WTC11 (cell line): ENCODE measurements at places on chromosomes 16 and 17.
A peak's percentile ranks its signal among the peaks of the same experiment; 100 is the strongest.

- DNase-seq = no peak
These were observed 28.2 kb downstream of the USP31 start for GRCh38 chr16:23121024-23121423.

- no peak for DNase-seq
These were observed 15.9 kb upstream of the SMG1 start for GRCh38 chr16:18942061-18942460.

DNA sequence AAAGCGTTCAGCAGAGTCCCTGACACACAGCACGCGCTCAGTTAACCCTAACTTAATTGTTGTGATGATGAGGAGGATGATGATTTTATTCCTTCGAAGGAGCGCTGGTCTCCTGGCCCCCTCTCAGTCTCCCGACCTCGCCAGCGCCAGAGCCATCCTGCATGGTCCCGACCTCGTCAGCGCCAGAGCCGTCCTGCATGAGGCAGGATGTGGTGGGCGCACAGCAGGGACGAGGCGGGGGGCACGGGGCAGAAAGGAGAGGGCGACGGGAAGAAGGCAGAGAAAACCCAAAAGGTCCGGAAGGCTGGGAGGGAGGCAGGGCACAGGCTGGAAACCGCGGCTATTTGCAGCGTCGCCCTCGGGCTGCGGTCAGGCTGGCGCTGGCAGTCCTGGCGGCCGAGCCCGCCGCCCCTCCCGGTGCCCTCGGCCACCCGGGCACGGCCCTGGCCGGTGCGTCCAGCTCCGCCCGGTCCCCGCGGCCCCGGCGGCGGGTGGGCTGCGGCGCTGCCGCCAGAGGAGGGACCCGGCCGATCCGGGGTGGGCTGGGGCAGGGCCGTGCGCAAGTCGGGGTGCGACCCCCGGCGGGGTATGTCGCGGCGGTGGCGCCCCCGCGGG lies 3.0 kb upstream of the TAC4 start:
- no peak for DNase-seq

- no peak for DNase-seq
These were observed 201.5 kb upstream of the CPHXL start for GRCh38 chr16:75927810-75928209.

- DNase-seq = no peak
These were observed 15.3 kb upstream of the CNOT1 start for GRCh38 chr16:58644765-58645487.

DNA sequence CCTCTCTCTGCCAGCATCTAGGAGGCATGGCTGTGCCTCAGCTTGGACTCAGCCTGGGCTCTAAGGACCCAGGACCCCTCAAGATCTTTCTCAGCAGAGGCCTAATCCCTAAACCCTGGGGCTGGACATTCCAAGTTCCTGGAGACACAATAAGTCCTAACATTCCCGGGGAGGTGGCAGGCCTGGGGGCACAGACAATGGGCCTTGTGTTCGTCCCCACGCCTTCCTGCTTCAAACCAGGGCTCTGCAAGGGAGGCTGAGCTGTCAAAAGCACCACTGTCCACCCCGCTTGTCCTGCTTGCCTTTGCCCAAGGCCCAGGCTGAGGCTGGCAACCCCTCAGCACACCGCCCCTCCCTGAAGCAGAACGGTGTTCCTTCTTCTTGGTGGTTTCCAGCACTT lies 13.7 kb downstream of the SDK2 start:
- DNase-seq = no peak

DNA sequence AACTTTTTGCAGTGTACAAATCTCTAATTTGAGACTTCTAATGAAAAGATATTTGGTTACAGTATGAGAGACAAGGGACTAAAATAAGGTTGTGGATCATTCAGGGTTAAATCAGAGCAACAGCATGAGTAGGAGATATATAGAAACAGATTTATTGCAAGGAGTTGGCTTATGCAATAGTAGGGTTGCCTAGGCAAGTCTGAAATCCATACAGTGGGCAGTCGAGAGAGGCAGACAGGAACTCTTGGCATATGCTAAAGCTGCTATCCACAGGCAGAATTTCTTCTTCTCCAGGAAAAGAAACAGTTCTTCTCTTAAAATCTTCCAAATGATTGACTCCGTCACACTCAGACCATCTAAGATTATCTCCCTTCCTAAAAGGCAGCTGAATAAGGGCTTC lies 500.8 kb downstream of the MAF start:
- no peak for DNase-seq

GRCh38 chr17:2871205-2871604 lies 75.0 kb downstream of the RAP1GAP2 start:
- DNase-seq = peak; percentile 81

DNA sequence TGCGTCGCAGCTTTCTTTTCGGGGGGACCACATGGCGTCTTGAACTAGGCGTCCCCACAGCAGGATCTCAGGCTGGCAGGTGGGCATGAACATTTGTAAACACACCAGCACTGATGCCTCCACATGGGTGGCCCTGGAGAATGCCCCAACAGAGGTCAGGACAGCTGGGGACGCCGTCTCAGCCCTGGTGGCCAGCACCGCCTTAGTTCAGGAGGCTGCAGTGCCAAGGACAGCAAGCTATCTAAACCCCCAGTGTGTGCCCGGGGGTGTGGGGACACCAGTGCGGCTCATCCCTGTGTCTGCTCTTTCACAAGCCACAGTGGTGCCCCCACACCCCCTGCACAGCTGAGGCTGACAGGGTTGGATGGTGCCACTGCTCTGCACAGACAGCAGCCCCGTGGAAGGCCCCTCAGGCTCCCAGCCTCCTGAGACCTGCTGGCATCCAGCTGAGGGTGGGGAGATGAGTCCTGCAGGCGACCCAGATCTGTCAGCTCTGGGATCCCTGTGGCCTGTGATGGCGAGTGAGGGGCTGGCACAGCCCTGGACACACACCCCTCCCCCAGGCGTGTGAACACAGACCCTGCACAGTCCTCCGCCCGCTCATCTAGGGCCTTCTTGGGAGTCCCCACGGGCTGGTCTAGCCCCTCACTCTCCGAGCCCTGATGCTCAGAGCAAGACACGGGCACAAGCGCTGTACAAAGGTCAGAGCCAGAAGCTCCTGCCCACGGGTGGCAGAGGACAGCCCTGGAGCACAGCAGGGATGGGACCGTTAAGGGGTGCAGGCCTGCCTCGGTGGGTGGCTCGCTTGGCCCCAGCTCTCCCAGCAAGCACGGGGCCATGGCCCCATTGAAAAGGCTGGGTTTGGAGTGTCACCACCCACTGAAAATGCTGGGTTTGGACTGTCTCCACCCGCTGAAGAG lies 10.7 kb downstream of the FSCN2 start:
- DNase-seq = no peak

DNA sequence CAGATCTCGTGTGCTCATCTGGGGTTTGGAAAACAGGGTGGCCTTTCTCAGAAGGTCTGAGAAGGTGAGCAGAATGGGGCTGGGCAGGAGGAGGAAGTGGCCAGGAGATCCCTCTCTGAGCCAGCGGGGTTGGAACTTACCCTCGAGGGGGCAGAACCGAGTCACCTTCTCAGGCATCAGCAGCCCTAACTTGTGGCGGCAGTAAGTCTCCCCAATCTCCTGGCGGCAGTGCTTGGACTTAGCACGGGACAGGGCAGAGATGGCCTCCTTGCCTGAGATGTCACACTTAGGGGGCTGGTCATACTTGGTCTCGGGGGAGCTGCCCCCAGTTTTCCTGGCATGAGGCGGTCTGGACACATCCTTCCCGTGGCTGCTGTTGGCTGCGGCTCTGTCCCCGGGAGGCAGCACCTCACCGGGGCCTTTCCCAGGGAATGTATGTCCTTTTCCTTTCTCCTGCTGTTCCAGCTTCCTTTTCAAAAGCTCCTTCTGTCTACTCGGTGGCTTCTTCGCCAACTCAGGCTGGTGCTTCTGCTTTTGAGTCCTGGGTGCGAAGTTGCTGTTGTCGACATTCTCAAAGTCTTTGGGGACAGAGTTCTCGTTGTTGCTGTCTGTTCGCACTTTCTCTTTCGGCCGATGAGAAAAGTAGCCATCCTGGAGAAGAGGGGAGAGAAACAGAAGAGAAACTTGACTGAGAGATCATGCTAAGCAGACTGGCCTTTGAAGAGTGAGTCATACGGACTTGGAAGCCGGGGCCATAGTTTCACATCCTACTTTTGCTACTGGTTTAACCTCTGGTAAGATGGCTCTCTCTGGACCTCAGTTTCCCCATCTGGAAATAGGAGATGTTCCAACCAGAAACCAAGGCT lies 211.7 kb downstream of the XYLT1 start:
- DNase-seq = peak; percentile 42

DNA sequence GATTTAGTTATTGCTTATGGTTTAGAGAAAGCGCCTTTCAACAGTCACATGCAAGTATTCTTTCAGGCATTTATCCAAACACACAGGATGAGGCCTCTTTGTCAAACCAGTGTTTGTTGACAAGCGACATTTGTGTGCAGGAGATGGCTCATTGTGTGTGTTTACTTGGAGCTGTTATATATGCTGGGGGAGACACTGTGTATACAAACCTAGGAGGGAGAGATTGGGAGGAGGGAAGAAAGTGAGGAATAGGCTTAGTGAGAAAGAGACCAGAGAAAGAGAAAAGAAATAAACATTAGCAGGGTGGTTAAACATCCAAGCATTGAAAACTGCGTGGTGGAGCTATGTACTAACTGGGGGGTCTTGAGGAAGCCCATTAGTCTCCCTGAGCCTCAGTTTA lies 437.6 kb downstream of the MAF start:
- DNase-seq = no peak

- no peak for DNase-seq
These were observed 5.4 kb downstream of the PGS1 start for GRCh38 chr17:78383725-78384471.

DNA sequence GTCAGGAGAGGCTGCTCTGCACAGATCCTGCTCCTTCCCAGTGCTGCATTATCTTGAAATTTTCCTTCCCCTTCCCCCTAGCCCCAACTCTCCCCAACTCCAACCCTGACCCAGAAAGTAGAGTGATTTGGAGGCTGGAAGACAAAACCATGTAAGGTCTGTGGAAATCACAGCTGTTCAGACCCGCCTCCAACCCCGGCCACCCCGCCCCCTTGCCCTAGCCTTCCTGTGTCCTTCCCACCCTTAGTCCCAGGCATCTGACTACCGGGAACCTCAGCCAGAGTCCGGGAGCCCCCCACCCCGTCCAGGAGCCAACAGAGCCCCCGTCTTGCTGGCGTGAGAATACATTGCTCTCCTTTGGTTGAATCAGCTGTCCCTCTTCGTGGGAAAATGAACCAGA lies at the start of gene AOC3:
TSS of gene AOC3 (plus strand) at position 246 of the 400 bp plus-strand sequence. CDS start at position 391, 145 bp downstream.
- DNase-seq = no peak
